RWPE2 (cell line): ENCODE measurements at places on chromosomes 11 and 22.

DNA sequence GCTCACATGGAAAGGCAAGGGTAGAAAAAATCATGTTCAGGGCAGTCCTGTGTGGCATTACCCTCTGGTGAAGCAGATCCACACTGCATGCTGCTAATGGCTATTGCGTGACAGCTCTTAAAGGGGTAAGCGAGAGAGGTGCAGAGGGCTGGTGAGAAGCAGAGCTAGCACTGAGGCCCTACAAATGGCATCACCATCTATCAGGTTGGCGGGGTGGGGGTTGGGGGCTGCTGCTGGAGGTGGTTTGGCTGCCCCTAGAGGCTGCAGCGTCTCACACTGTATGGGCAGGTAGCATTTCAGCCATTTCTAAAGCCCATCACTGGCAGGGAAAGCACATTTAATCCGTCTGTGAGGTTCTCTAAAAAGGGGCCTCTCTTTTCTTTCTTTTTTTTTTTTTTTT, 16.9 kb upstream of the TMA7B start:
- DNase-seq = no peak

GRCh38 chr22:46539169-46539568, 1.7 kb upstream of the CELSR1 start:
- DNase-seq = no peak

DNA sequence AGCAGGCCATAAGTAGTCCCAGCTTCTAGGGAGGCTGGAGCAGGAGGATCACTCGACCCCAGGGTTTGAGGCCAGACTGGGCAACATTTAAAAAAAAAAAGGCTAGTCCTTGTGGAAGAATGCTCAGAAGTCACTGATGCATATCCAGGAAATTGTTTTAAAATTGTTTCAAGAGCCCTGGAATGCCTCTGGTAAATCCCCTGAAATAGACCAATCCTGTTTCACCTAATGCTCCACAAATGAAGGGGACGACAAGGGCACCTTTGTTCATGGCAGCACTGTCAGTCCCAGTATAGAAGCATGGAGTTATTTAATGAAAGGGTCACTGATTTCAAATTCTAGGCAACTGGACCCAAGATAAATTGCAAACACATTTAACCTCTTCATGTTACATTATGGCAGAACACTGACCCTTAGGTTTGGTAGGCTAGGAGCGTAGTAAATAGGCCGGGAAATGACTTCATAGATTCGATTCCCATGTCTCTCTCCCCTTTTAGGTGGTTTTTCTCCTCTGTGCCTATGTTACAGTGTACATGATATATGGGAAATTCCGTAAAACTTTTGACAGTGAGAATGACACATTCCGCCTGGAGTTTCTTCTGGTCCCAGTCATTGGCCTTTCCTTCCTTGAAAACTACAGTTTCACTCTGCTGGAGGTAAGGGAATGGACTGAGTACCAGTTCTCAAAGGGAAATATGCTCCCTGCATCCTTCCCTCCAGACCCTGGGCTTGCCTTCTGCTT, 11.4 kb downstream of the KDELR3 start:
- DNase-seq = no peak

DNA sequence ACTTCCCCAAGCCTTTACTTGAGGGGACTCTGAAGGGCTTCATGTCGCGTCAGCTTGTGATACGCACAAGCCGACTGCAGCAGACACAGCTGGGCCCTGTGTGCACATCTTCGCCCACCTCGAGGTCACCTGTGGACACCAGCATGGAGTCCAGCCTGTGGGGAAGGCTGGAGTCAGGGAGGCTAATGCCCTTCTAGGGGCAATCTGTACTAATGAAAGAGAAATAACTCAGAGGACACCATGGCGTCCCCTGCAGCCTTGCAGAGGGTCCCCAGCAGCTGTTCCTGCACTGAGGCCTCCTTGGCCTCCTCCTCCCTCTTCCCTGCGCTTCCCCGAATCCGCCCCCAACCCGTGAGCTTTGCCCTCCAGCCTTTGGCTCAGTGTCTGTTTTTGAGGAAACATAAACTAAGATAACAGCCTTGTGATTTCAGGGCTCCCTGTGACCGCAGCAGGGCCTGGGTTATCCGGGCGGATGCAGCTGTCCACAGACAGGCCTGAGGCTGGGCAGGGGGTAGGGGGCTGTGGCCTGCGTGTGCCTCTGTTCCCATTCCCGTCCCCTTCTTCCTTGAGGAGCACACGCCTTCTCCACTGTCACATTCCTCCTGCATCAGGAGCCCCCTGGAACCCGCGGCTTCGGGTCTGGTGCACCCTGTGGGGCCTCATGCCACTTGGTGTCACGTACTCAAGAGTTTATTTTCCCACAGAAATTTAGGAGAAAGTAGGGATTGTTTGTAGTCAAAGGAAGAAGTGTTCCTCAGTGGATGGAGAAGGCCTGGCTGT, 25.0 kb downstream of the KRTAP5-5 start:
- DNase-seq = no peak

- DNase-seq = no peak
These were observed 16.1 kb downstream of the MUC5B start for GRCh38 chr11:1238767-1239595.

DNA sequence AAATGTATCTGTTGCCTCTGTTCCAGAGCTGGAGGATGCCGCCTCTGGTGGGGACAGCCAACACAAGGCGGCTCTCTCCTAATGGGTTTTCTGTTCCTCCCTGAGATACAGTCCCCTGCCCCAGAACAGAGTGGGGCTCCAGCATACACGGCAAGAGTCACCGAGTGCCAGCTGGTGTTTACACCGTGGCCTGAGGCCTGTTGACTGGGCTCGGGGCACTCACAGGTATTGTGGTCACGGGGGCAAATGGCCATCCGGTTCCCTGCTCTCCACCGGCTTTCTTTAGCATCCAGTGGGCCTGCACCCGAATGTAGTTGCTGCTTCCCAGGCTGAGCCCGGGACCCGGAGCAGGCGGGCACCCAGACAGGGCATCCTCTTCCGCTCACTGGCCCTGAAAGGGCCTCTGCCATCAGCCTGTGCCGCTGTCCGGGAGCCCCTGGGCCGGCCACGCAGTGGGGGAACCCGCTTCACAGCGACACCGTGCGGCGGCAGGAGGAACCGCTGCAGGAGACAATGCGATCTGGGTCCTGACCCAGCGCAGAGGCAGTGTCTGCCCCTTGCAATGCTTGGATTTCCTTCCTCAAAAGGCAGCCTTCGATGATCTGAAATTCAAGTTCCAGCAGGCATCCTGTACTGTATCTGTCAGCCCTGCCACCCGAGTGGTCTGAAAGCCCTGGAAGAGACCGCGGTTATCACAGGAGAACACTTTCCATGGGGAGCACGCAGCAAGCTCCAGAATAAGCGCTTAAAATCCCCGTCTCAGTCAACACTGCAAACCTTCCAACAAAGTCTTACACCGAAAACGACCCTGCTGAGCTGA, 859 bp upstream of the KRTAP5-5 start:
- DNase-seq = peak; percentile 38

DNA sequence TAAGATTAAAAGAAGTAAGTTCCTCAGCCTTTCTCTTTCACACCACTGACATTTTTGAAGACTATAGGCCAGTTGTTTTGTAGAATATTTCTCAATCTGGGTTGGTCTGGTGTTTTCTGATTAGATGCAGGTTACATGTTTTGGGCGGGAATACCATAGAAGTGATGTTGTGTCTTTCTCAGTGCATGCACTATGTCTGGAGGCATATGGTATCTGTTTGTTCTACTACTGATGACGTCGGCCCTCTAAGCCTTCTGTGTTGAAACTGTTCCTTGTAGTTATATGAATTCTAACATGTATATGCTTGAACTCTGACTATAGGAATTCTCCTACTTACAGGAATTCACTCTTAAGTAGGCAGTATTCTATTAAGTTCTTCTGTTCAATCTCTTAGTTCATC, 21.6 kb downstream of the ZFTA start:
- DNase-seq = no peak

DNA sequence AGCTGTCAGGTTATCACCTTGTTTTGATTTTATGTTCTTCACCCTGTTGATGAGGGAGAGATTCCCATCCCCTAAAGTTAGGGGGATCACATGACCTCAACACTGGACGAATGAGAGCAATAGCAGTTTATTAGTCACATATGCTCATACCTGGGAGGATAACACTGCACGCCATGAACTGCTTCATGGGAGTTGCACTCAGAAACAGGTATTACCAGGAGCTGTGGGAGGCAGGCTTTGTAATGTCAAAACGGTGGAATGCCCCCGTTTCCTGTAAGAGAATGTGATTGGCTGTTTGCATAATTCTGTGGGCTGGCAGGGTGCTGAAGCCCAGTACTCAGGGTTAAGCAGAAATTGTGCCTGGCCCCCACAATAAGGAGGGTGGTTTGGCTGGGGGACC, 3.2 kb upstream of the THY1 start:
- no peak for DNase-seq

DNA sequence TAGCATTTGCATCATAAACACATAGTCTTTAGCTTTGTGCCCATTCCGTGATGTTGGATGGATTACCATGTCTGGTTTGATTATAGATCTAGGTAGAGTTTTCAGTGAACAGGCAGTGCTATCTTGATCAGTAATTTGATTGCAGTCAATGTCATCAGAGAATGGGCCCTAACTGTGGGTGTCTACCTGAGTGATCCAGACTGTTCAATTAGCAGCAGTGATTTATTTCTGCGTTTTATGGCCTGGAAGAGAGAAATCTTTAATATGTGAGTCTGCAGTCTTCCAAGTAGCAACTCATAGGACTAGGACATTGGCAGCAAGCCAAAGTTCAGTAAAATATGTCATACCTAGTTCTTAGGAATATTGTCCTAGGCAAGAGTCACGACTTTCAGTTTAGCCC, 80.3 kb downstream of the CASP12 start:
- DNase-seq = no peak

- no peak for DNase-seq
These were observed 5.1 kb downstream of the SHISAL1 start for GRCh38 chr22:44307509-44308169.

- no peak for DNase-seq
These were observed 609.8 kb downstream of the NTM start for GRCh38 chr11:131980199-131980598.

DNA sequence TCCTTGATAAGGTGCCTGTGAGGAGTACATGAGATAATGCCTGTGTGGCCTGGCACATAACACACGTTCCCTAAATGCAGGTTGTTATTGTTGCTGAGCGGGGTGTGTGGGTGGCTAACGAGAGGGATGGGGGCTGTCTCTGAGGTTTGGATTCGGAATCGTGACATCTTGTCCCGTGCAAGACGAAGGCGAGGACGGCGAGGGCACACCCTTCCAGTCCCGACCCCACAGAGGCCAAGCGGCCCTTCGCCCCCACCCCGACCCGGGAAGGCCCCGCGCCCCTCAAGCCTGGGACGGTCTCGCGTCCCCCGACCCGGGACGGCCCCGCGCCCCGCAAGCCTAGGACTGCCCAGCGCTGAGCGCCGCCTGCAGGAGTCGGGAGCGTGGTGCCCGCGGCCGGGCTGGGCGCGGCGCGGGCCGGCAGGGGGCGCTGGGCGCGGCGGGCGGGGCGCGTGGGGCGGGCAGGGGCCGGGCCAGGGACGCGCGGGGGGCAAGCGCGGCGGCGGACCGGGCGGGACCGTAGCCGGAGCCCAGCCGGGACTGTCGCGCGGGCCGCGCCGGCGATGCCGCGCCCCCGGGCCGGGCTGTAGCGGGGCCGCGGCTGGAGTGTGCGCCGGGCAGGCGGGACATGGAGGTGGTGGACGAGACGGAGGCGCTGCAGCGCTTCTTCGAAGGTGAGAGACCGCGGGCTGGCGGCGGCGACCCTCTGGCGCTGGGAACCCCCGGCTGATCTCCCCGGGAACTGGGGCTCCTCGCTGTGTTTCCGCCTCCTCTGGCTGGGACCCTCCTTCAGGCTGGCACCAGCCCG, at the start of gene MYRF:
Gene MYRF, plus strand, starts transcription at position 520 of the 808 bp plus-strand sequence. Its CDS starts 109 bp downstream, at position 629.
- DNase-seq = no peak
